Activated T-helper 17 cell treated with anti-CD3 and anti-CD28 coated beads, Interleukin-2, amount 50 U/mL, for 72 hours (primary cell): ENCODE measurements at places on chromosomes 1 and 21.

- no peak for ATAC-seq
These were observed 6.2 kb upstream of the TARBP1 start for GRCh38 chr1:234484991-234485739.

GRCh38 chr1:17657436-17657835, 97.7 kb upstream of the ACTL8 start:
- no peak for ATAC-seq

DNA sequence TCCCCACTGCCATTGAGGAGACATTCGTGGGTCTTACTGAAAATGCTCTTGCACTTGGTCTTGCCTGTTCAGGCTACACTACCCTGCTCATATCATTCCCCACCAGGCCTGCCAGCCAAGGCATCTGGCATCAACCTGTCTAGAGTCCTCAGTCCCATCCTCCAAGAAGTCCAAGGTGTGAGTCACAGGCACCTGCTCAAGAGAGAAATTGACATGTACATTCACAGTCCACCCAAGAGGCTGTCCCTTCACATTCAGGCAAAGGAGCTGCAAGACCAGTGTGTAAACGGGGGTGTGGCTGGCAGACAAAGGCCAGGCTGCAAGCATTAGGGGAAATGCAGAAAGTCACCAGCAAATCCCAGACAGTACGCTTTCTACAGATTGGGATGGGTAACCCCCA, 13.1 kb upstream of the PLA2G2C start:
- ATAC-seq = no peak

- ATAC-seq = no peak
These were observed 375.4 kb downstream of the COL11A1 start for GRCh38 chr1:102732927-102733326.

GRCh38 chr1:45325851-45326506, 716 bp upstream of the HPDL start:
- no peak for ATAC-seq

DNA sequence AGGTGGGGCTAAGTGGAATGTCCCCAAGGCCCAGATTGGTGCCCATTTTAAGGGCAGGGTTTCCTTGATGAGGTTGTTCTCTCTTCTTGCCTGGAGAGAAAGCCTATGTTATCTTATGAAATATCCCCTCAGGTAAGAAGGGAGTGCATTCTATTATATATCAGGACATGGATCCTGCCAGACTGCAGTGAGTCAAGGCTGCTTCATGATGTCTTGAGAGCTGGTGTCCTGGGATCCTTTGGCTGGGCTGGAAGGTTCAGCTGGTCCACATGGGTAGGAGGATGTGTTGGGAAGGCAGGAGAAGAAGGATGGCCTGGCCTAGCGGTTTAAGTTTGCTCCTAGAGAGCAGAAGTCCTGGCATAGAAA, 207.6 kb downstream of the ROR1 start:
- ATAC-seq = no peak

DNA sequence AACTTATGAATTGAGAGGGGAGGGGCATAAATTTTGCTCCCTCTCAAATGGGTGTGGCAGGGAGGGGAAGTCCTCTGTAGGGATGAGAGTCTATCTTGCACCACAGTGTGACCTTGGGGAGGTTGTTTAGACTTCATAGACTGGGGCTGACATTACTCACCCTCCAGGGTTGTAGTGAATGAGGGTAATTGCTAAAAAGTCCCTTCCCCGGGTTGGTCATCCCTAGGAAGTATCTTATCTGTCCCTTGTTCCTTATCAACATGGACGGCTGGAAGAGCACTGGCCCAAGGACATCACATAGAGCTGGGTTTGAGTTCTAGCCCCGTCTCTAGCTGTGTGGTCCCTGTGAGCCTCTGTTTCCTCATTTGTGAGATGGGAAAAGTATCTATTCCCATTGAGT, 52.4 kb upstream of the SLC2A1 start:
- ATAC-seq = no peak

DNA sequence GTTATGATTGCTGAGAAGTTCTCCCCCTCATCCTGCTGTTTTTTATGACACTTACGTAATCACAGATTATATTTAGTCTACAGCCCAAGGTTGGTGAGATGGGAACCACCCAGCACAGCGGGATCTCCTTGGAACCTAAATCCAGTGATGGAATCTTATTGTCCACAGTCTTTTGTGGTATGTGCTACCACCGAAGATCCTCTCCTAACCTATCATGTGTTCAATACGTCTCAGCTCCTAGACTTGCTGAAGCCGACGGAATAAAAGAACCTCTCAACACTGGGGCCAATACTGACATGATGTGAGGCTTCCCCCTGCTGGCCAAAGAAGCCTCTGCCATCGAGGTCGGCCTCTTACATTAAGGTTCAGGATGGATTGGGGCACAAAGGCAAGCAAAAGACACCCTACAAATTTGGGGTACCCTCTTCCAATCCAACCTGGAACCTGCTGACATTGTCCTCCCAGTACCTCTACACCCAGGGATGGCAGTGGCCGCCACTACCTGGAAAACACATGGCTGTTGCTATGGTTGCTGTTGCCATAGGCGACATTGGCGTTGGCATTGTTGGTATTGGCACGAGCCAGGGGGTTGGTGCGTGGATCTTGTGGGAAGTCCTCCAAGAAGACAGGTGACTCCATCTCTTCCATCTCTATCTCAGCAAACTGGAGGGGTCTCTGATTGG, 19.4 kb upstream of the KIF21B start:
- peak; percentile 89 for ATAC-seq

DNA sequence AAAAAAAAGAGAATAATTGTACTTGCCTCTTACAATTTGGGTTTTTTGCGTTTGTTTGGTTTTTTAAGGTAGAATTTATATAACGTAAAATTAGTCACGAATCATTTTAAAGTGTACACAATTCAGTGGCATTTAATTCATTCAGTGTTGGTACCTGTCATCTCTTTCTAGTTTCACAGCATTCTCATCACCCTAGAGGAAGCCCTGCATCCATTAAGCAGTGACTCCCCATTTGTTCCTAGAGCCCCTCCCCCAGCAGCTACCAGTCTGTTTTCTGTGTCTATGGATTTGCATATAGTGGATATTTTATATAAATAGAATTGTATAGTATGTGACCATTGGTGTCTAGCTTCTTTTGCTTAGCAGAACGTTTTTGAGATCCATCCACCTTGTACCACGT, 233.2 kb upstream of the FMN2 start:
- ATAC-seq = no peak

GRCh38 chr21:29586696-29587095, 288.0 kb downstream of the BACH1 start:
- no peak for ATAC-seq

DNA sequence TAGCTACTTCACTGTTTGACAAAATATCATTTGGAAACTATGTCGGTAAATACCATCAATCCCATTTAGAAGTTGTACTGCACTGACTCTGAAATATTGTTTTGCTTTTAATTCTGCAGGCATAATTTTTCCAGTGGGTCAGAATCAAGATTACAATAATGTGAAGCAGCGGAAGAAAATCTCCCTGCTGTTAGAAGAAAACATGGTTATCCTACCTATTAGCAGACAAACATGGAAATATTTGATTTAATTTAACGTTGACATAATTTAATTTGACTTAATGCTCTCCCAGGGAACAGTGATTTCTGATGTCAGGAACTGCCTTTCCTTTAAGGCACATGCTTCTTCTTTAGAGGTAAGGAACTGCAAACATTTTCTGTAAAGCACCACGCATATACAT, 634.0 kb downstream of the LTN1 start:
- ATAC-seq = no peak

DNA sequence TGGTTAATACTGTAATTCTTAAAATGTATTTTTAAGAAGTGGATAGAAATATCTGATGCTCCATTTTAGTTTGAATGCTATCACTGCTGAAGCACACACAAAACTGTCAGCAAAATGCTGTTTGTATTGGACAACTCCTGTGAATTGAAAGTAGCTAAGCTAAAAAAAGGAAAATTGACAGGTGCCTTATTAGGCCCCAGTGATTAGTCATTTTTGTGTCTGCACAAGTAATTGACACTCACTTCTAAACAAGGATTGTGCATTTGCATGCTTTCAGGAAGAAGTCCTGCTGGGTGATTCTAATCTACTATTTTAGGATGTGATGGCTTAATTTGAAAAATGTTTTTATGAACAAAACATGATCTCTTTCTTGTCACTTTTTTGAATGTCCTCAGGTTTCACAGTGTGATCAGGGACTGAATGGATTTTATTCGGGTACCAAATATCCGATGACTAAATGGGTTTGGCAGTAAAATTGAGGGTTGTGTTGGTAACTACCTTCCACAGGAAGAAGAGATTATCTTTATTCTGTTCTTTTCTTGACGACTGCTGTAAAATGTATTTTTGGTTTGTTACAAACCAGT, 13.0 kb upstream of the MAP3K7CL start:
- no peak for ATAC-seq

GRCh38 chr1:36699113-36699911, 216.6 kb upstream of the CSF3R start:
- no peak for ATAC-seq

DNA sequence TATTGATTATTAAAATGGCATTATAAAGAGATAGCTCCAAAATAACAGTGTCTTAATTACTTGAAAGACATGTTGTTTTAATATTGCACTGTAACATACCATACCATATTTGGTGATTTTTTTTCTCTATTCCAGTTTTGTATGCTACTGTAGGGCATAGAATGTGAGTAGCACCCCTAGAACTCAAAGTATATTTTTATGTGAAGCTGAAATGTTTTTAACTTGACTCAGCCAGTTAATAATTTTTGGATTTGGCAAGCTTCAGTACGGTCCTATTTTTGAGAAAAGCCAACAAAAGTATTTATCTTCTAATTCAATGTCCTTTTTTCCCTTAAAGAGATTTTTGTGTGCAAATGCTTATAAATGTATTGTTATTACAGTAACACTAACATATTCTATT, 593.8 kb downstream of the USP25 start:
- no peak for ATAC-seq

DNA sequence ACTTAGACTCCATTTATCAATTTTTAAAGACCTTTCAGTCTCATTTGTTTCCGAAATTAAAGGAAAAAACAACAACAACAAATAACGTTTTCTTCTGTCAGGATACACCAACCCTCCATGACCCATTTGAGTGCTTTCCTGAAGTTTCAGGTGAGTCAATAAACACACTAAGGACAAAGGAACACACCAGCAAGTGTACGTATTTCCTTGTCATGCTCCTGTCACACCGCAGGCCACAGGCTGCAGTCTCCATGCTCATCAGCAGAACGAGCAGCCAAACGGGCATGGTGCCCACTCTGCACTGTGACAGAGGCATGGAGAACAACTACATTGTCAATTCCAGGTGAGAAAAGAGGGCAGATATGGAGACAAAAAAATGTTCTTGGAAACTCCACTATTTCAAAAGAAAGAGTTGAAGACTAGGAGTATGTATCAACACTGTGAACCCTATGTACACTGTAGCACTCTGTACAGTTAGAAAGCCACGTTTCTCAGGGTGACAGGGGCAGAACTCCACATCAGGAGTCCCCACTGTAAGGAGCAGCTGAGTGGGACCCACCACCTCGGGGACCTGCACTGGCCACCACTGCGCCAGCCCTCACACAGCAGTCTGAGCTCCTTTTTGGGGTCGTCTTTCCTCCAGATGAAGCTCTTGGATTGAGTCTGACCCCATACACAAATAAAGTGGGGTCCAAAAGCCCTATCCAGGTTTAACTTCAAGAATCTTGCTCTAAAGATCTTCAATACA, 2.6 kb downstream of the PTTG1IP start:
- ATAC-seq = no peak

DNA sequence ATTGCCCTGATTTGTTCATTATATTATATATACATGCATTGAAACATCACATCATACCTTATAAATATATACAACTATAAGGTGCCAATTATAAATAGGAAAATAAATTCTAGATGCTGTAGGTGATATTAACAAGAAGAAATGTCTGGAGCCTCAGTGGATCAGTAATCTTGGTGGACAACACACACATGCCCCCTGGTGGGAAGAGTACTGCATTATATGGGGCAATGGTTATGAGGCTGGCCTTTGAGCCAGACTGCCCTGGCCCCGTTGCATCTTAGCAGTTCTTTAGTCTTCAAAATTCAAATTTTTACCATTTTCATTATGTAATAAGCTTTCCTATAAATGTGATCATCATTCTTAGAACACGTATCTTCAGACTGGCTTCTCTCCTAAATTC, 335.0 kb upstream of the GREM2 start:
- ATAC-seq = no peak

- ATAC-seq = peak; percentile 50
These were observed 1.5 kb downstream of the TNFRSF25 start for GRCh38 chr1:6464514-6464836.

- no peak for ATAC-seq
These were observed 510.8 kb upstream of the B3GALT2 start for GRCh38 chr1:193697115-193697762.

GRCh38 chr1:240001177-240001740, 90.4 kb upstream of the FMN2 start:
- ATAC-seq = no peak

DNA sequence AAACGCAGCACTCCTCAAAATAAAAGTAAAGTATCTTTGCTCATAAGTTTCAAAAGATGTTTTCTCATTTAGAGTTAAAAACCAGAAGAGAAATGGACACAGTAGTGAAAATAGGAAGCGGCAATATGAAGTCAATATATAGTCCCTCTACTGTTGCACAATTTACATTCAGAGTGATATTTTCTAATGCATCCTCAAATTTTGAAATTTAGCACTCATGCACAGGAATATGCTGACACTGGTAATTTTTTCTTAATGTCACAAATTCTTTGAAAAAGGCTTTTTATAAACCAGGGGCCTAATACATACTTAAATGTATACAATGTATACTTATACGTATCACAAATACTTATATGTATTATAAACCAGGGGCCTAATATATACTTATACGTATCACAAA, 19.5 kb downstream of the ST7L start:
- no peak for ATAC-seq

GRCh38 chr1:202171292-202172014, 11.1 kb upstream of the PTPN7 start:
- ATAC-seq = peak; percentile 45

DNA sequence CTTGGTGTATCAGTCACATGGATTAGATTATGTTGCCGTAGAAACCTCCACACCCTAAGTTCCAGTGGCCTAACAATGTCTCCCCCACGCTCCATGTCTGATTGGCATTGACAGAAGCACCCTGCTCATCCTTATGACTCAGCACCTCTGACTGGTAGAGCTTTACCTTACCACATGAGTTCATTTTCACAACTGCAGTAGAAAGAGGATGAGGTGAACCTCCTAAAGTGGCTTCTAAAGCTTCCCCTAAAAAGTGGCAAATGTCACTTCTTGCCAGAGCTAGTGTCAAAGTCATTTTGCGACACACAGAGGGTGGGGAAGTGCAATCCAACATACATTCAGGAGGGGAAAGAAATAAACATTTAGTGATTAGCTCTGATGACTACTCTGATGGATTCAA, 30.6 kb upstream of the LYPD8 start:
- peak; percentile 73 for ATAC-seq

GRCh38 chr1:247539215-247539614, 3.0 kb upstream of the OR2C3 start:
- ATAC-seq = no peak

GRCh38 chr1:4756851-4757580, 102.6 kb downstream of the AJAP1 start:
- ATAC-seq = no peak
